ENCODE measurements at places on chromosomes 4 and X.

GRCh38 chr4:55033296-55033695 lies 92.1 kb downstream of the KDR start:
- no peak for DNase-seq

DNA sequence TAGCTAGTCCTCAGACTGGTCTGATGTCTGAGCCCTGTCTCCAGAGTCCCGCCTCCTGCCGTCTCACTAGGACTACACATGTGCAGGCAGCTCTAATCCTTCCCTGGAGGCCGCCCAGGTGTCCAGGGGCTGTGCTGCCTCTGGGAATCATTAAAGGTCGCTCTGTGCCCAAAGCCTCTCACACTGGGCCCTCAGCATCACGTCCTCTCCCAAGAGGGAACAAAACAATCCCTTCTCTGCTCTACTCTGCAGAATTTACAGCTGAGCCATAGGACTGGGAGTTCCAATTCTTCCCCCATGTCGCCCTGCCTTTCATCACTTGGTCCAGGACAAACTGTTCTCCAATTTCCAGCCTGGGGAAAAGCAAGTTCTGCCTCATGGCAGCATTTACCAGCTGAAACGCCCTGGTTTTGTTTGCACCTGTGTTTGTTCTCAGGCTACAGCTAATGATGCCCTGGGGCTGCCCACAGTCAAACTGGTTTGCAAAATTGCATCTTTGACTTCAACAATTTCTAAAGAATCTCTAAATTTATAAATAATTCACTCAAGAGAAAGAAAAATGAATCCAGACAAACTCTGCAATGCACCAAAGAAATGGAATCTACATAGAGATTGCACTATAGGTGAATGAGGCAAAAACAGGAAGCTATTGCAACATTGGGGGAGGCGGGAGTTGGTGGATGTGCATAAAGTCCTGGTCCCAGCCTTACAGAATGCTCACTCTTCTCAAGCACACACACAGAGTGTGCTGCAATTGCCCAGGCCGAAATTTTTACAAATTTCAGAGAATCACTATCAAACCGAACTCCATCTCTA lies 7.2 kb upstream of the MRFAP1 start:
- DNase-seq, result peak; percentile 64

GRCh38 chr4:154578919-154579318 lies 11.6 kb downstream of the FGA start:
- DNase-seq, result no peak

GRCh38 chrX:72020204-72020603 lies 109.6 kb downstream of the NHSL2 start:
- no peak for DNase-seq

DNA sequence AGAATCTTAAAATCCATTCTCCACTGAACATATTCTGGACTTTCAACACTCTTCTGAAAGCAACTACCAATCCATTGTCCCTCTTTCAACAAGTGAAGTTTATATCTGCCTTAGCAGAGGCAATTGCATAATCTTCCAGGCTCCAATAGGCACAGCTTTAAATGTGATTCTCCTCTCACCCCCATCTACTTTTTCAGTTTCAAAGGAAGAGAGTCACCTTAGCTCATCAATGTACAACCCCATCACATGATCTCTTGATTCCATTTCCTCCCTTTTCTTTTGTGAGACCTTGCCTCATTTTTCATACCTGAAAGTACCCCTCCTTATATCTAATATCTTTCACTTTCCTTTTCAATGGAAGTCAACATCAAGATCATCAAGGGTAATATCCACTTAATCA lies 921.7 kb upstream of the EPHA5 start:
- no peak for DNase-seq

DNA sequence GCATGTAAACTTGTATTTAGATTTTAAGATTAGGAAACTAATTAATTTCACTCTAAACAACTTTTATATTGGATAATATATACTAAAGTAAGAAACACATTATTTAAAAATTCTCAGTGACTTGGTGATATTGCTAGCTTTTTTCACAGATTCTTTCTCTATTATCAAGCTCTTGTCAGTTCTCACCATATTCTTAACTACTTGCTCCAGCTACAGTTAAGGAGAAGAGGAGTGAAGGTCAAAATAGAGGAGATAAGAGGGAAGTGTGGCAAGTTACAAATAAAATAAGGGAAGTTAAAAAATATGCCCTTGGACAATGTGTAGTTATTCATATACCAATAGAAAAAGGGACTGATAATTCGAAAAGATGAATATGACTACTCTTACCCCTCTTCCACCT lies 34.7 kb upstream of the NAF1 start:
- no peak for DNase-seq

GRCh38 chr4:113534711-113535110 lies 226.8 kb downstream of the CAMK2D start:
- DNase-seq, result no peak

- DNase-seq, result peak; percentile 5
Measured at GRCh38 chr4:89586864-89587263, 250.1 kb downstream of the SNCA start.

- no peak for DNase-seq
Measured at GRCh38 chrX:111581086-111581485, 69.6 kb downstream of the SERTM2 start.

GRCh38 chr4:1469043-1469442 lies 62.8 kb upstream of the NKX1-1 start:
- no peak for DNase-seq

DNA sequence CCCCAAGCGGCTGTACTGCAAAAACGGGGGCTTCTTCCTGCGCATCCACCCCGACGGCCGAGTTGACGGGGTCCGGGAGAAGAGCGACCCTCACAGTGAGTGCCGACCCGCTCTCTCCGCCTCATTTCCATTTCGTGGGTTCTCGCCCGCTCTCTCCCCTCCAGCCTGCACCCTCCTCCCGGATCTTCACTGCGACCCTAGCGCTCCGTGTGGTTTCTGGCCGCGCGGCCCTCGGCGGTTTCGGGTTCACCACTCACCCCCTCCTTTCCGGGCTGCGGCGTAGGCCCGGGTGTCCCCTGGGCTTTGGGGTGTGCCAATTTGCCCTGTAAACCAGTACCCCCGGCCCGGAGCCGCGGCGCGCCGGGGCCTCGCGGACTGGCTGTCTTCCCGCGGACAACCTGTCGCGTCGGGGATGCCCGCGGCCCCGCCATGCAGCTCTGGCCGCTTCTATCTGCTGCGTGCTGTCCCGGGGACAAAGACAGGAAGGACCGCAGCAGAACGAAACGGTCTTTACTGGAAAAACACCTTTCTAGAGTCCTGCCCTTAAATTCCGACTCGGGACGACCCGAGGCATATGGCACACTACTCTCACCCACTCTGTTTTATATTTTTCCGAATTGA lies 737 bp downstream of the FGF2 start:
- no peak for DNase-seq

GRCh38 chrX:23749129-23749528 lies 6.1 kb upstream of the ACOT9 start:
- DNase-seq, result no peak

- no peak for DNase-seq
Measured at GRCh38 chrX:70039758-70040157, 10.0 kb downstream of the AWAT2 start.

DNA sequence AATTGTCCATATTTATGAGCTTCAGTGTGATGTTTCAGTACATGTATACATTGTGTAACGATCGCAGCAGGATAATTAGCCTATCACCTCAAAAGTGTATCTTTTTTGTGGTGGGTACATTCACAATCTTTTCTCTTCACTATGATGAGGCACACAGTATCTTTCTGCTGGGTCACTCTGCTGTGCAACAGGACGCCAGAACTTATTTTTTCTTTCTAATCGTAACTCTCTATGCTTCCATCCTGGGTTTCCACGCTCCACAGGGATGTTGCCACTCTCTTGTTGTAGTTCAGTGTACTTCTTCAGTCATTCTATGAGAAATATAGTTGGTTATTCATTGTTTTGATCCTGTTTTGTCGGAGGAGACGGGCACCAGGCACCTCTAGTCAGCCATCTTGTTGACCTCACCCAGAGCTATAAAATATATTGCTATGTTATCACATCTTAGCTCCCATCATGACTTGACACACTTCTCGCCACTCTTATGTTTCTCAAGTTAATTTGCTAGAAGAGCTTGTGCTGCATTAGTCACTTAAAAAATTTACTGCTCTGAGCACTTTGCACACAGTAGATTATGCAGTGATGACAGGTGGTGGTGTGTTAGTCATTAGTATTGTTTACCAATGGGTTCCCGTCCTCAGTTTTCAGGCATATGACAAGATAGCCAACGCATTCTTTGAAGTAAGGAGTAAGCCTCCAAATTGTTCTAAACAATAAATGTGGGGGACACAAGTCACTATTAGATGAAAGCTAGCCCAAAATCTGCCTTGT lies 1002.7 kb upstream of the PCDH7 start:
- no peak for DNase-seq

DNA sequence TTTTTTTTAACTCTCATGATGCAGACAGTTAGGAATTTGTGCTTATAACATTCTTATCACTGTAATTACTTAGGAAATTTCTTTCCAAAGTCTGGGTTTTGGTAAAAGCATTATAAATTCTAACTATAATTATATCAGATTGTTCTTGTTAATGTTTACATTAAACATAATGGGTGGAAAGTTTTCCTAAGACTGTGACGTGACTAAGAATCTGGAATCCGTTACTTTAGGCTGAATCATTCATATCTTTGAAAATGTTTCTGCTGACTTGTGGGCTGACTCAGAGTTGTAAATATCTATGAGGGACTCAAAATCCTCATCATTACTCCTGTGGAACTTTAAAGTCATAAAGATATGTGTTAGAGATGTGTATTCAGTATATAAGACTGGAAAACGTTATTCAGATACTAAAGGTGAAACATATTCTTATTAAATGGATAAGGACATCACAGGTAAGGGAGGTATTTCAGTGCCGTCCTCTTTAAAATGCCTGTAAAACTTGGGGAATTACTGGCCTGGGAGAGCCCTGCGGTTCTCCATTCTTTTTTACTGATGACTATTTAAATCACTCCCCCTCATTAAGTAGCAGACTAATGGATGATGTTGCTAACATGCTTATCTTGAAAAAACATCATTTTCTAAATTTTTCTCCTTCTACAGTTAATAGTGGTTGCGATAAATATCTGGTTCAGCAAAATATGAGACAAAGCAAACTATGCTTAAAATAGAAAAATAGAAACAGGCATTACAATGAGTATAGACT lies 159.0 kb downstream of the DCLK2 start:
- DNase-seq, result no peak

- DNase-seq, result peak; percentile 32
Measured at GRCh38 chr4:51885363-51885762, 42.4 kb downstream of the DCUN1D4 start.

DNA sequence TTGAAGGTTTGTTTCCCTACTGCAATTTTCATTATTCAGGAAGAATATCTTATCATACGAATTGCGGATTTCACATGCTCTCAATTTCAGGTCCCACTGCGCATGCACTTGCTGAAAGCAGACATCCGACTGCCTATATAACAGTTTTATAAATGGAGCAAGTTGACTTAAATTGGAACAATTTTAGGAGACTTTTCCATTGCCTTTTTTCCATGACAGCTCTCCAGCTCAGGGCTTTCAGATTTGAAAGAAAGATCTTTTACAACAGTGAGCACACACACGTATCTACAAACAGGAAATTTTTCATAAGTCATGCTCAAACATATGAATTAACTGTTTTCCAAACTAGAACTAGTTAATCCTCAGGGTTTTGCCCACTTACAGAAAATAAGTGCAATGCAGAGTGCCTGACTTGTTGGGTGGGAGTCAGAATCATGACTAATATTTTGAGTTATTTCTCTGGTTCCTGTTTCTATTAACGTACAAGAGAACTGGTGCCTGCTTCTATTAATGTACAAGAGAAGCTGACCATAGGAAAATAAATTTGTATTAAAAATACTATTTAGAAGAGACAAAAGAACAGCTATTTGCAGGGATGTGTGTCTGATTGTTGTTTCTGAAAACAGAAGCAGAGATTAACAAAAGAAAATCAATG lies 137.9 kb downstream of the GPC3 start:
- DNase-seq, result no peak

DNA sequence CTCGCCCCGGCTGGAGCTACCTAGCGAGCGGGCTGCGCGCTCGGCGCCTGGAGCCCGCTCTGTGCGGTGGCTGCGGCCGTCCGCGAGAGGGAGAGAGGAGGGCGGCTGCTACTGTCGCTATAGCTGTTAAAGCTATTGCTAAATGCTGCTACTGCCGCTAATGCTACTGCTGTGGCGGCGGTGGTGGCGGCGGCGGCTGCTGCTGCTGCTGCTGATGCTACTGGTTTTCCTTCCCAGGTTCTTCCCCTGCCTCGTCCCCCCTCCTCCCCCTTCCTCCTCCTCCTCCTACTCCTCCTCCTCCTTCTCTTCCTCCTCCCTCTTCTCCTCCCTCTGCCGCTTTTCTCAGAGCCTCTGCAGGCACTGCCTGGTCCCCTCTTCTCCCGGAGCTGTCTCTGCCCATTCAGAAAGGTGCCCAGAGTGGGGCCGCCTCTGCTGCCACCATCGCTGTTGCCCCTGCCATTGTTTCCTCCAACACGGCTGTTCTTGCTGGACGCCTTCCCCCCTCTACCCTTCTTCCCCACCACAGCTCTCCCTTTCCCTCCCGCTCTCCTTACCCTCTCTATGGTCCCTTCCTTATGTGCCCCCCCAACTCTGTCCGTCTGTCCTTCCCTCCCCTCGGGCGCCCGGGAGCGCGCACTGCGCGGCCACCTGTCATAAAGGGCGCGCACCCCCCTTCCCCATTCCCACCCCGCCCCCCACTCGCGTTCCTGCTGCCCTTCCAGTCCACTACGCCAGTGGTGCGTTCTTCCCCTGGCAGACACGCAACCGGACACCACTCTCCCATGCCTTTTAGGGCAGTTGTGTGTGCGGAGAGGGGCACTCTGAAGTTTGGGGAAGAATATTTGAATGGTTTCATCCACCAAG lies at the start of gene NEXMIF:
NEXMIF (minus strand) TSS at position 228 of the 864 bp plus-strand sequence.
- peak; percentile 62 for DNase-seq

GRCh38 chr4:189200353-189200752 lies 740.3 kb upstream of the FRG1 start:
- no peak for DNase-seq

DNA sequence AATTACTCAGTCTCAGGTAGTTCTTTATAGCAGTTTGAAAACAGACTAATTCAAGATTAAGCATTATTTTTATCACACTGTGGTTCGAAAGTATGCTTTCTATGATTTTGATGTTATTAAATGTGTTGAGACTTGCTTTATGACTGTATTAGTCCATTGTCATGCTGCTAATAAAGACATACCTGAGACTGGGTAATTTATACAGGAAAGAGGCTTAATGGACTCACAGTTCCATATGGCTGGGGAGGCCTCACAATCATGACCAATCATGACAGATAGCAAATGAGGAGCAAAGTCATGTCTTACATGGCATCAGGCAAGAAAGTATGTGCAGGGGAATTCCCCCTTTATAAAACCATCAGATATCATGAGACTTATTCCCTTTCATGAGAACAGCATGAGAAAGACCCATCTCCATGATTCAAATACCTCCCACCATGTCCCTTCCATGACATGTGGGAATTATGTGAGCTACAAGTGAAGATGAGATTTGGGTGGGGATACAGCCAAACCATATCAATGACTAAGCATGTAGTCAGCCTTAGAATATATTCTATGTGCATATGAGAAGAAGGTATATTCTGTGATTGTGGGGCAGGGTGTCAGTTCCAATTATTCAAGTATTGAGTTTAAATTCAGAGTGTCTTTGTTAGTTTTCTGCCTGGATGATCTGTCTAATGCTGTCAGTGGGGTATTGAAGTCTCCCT lies 44.6 kb upstream of the UGT2A1 start:
- no peak for DNase-seq
